Stimulated activated memory B cell treated with anti-CD40 and anti-IgM and Interleukin-4, amounts not matched to agents 10 μg/mL and 1 μg/mL and 100 μg/mL, for 72 hours (primary cell): ENCODE measurements at places on chromosomes 5 and 9.

GRCh38 chr5:135534609-135535419 is 950 bp downstream of the NEUROG1 start:
- no peak for ATAC-seq

DNA sequence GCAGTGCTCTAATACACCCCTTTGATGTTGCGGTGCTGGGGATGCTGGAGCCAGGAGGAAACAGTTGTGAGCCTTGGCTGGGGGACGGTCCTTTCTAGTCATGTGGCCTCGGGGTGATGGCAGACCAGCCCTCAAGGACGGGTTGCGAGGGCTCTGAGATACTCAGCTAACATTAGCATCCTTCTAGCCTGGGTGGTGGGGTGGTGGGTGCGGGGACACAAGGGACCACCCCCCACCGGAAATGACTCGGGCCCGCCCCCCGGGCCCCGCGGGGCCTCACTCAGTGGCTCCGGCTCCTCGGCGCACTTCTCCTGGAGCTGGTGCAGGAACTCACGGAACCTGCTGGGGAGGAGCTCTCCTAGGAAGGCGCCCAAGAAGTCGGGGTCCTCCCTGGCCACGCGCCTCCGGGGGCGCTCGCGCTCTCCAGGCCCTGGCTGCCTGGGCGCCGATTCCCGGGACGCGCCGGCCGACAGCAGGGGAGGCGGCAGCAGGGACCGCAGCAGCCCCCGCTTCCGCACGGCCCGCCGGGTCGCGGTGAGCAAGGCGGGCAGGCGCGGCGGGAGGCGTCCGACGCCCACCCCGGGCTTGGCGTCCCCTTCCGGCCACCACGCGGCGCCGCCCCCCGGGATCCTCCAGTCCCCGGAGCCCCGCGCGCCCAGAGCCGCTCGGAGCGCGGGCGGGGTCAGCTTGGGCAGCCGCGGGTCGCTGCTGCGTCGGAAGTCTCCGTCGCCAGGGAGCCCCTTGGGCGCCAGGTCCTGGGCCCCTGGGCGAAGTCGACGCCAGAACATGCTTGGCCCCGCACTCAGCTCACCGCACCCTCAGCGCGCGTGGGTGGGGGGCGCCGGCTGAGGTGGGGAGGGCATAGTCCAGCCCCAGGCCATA is 873 bp downstream of the C9orf50 start:
- ATAC-seq, result peak; percentile 36

DNA sequence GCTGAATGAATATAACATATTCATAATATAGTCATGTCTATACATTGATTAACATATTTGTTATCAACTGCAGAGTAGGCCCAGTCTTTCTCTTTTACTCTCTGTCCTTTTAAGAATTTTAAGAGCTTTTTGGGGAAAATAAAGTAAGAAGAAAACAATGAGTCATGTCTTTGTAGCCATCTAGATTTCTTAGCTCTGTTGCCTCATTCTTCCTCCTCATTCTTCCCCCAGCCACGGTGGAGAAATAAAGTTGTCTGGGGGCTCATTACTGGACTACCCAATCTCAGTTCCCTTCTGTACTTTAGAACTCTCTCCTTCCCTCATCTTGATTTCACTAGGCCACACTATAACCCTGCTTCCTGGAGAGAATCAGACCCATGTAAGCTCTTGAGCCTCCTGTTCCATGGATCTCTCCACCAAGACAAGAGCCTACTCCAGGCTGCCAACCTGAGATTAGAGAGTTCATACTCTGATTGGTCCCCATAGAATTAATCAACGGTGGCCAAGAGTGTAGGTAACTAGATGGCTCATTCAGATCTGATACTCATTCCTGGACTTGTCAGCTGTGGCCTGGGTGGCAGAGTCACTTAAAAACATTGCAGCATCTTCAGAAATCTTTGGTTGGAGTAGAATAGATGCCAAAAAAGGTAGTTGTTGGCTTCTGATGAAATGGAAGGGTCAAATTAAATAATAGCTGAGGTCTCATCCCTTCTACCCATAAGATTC is 44.2 kb downstream of the ITGA1 start:
- no peak for ATAC-seq

- ATAC-seq, result no peak
Measured at GRCh38 chr5:81140441-81140840, 92.7 kb upstream of the CKMT2 start.

DNA sequence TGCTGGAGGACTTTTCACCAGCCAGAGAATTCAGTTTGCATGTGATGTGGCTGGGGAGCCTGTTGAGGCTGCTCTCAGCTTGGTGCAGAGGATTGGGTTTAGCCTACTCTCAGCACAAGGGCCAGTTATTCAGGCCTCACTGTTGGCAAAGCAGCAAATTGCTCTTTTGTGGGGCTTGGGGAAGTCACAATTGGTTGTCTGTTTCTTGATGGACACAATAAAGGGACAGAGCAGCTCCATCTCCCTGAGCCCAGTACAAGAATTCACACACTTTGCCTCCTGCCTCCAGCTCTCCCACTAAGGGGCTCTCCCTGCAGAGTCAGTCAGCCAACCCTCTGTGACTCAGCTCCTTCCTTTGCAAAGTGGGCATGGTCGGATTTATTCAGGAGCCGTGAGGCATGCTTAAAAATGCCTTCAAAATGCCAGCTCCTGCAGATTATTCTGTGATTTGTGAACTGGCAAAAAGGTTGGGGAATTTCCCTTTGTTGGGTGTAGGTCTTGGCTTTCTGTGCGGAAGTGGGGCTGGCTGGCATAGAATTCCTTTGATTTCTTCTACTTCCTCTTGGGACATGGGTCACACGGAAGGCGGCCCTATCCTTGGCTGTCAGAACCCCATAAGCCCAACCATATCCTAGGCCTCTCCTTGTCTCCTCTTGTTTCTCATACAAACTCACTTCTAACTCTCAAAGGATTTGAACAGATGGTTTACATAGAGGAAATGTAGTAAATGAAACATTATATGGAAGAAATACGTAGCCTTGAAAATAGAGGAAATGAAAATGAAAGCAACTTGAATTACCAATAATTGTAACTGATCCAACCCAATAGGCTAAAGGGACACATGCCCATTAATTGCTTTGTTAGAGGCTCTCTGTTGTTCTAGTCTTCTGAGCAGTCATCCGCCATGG is 118.7 kb upstream of the CD180 start:
- peak; percentile 75 for ATAC-seq

GRCh38 chr9:134556531-134557068 is 85.0 kb upstream of the COL5A1 start:
- no peak for ATAC-seq

- ATAC-seq, result no peak
Measured at GRCh38 chr5:35828082-35828598, 28.6 kb upstream of the IL7R start.

- ATAC-seq, result no peak
Measured at GRCh38 chr9:35907711-35908503, 1.4 kb upstream of the SPAAR start.
